Stimulated activated CD4-positive, alpha-beta T cell treated with anti-CD3 and anti-CD28 coated beads, TNF-alpha, amount 100 ng/mL, for 4 hours (primary cell): ENCODE measurements at places on chromosomes 1 and 21.

- no peak for DNase-seq
Observed at GRCh38 chr1:23591460-23592208, 32.3 kb upstream of the ID3 start.

DNA sequence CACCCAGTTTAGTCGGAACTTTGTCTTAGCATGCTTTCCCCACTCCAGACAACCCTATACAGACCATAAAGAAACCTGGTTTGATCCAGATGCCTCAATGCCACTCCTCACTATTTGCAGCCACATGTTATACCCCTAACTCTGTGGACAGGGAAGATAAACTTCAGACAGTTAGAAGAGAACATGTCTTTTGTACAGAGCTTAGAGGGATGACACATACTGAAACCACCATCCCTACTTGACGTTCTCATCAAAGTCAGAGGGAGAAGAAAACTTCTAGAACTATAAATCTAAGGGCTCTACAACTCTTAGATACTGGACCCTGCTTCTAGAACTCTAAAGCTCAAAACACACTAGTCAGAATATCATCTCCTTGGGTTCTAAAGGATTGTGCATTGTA is 3.7 kb downstream of the SYT6 start:
- DNase-seq = no peak

- no peak for DNase-seq
Observed at GRCh38 chr1:228291906-228292608, 84.2 kb downstream of the OBSCN start.

DNA sequence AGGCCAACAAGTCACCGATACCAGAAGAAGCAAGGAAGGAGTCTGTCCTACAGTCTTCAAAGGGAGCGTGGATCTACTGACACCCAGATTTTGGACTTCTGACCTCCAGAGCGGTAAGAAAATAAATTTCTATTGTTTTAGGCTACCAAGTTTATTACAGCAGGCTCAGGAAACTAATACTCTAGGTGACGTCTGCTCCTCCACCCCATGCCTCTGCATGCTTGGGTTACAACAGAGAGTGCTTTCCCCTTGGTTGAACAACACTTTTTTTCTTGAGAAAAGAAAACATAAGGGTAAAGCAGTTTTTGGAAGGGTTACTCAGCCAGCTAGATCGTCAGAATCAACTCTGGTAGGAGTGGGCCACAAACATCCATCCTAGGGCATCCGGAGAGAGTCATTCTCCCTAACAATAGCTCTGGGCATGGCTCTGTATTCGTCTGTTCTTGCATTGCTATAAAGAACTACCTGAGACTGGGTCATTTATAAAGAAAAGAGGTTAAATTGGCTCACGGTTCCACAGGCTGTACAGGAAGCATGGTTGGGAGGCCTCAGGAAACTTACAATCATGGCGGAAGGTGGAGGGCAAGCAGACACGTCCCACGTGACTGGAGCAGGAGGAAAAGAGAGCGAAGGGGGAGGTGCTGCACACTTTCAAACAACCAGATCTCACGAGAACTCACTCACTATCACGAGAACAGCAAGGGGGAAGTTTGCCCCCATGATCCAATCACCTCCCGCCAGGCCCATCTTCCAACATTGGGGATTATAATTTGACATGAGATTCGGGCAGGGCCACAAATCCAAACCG is 22.2 kb upstream of the DNAJC11 start:
- no peak for DNase-seq

DNA sequence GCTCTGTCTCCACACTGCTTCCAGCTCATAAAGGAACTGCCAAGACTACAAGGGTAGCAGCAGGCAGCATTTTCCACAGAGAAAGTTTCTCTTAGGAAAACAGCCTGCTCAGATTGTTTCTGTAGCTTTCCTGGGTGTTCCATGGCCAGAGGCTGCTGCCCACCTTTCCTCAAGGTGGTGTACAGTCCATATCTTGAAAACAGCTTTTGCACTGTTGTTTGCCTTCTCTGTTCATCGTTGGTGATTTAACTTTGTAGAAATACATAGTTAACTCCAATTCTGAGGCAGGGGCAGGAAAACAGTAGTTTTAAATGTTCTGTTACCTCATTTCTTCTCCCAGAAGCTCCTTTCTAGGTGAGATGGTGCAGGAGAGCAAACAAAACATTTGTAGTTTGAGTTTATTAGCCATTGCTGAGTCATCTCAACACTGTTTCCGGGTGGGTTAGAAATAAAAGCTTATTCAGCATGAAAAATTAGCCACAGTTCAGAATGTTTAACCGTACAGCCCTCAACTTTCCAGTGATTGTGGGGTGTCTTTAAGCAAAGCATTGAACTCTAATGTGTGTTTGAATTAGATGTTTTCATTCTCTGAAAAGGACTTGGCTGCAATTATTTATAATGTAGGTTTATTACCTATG is 41.7 kb downstream of the DIP2A start:
- DNase-seq = no peak
